Cortex of kidney (tissue), 1 donor: ENCODE measurements at places on chromosomes 5 and 9.

DNA sequence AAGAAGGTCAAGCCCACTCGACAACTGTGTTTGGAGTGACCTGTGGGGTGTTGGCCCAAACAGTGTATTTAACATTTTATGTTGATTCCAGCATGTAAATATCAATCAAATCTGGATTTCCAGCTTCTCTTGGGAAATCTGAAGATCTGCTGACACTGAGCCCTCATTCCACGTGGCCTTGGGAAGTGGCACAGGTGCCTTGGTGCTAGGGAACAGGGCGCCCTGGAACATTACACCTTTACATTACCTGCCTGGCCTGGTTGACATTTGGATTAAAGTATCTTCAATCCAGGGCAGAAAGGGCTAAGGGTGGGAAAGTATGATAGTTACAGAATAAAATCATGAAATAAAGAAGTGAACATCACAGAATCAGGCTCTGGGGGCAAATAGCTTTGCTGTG is 84.9 kb upstream of the CTSL start:
- no peak for DNase-seq

GRCh38 chr9:22278426-22278825 is 168.2 kb upstream of the DMRTA1 start:
- no peak for DNase-seq

- no peak for DNase-seq
Measured at GRCh38 chr5:135567661-135568060, 11.1 kb downstream of the CXCL14 start.

GRCh38 chr9:13083366-13083765 is 196.1 kb downstream of the MPDZ start:
- no peak for DNase-seq

GRCh38 chr5:134543820-134544614 is 18.5 kb downstream of the JADE2 start:
- no peak for DNase-seq

- DNase-seq: no peak
Measured at GRCh38 chr9:89493671-89494070, 4.2 kb downstream of the SEMA4D start.

DNA sequence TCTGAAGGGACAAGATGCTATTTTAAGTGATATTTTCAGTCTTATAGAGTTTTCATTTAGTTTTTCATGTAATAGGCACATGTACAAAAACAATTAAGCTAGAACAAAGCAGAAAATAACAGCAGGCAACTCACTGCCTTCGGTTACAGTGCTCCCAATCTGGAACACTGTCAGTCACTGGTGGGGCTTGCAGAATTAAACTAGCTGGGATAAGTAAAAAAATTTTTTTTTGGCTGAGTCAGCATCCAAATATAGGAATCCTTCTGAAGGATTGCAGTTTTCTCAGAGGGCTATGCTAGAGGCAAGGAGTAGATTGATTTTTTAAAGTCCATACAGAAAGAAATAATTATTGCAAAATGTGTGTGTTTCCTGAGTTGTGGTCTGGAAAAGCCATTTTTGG is 250.2 kb upstream of the RFX3 start:
- no peak for DNase-seq

DNA sequence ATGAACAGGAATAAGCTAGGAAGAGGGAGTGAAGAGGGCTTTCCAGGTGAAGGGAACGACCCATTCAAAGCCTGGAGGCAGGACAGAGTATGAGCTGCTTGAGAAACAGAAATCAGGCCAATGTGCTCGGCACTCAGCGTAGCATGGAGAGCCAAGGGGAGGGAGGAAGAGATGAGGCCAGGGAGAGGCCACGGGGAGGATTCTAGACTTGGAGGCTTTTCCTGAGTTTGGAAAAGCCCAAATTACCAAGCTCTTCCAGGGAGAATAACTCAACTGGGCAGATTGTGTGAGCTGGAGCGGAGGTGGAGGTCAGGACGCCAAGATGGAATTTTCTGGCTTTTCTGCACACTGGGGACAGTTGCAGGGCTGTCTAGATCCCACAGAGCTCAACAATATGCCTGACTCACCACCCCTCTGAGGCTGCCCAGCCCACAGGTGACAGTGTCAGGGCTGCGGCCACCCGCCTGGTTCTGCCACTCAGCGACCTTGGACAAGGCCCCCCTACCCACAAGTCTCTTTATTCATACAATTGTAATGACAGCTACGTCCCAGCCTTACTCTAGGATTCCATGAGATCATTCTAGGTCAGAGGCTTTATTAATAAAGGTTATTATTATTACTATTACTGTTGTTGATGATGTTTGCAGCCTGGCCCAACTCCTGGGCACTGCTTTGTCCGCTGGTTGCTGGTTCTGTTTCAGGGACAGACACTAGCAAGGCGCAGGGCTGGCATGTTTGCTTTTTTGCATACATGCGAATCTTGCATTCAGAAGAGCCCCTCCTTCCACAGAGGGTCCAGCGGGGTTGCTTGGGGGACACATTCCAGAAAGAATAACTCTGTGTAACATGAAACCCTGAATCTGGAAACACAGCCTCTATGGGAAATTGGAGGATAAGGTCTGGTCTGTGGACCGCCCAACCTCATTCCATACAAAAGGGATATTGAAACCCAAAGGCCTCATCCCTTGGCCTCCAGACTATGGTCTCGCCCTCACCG is 9.4 kb upstream of the LMX1B start:
- no peak for DNase-seq

DNA sequence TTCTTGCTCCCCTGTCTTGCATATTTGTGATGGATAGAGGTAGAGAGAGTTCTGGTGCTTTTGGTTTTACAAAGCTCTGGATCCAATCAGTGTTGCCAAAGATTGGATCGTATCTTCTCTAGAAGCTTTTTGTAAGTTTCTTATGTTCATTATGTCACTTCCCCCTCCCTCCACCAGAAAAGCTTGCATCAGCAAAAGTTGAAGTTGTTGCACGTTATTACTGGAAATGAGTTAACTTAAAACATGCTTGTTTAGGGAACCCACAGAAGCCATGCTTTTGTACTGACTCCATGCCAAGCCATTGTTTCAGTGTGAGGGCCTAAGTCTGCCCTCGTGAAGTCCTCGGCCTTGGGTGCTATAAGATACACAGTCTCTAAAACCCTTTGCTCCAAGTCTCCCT is 186.5 kb downstream of the ERCC6L2 start:
- no peak for DNase-seq

- no peak for DNase-seq
Measured at GRCh38 chr9:99034149-99034548, 70.8 kb upstream of the TGFBR1 start.

DNA sequence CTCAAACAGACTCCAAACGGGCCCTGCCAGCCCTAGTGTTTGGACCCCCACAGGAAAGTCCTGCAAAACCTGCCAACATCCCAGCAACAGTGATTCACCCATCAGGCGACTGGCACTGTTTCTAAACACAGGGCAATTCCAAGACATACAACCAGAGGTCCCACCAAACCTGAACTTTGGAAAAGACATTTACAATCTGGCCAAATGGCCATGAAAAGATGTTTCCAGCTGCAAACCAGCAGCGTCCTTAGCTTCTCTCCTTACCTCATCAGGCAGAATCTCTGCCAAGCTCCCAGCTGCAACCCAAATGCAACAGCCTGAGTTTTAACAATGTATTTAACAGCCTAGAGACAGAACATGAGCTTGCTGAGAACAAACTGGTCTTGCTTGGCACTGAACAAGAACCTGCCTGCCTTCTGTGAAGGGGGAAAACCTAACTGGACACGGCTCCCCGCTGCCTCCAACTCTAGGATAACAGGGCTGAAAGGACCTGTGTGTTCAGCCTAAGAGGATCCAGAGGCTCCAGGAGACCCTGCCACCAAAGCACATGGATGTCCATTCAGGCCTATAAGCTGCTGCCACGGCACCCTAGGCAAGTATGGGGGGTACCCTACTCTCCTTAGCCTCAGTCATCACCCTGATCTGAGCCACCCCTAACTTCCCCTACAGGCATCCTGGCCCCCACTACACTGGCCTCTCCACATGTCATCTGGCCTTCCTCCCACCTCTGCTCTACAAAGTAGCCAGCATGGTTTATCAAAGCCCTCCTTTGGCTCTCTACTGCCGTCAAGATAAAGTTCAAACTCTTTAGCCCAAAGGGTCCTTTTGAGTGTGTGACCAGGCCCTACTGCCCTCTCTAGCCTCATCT is 5.6 kb downstream of the P4HA2 start:
- DNase-seq: no peak

DNA sequence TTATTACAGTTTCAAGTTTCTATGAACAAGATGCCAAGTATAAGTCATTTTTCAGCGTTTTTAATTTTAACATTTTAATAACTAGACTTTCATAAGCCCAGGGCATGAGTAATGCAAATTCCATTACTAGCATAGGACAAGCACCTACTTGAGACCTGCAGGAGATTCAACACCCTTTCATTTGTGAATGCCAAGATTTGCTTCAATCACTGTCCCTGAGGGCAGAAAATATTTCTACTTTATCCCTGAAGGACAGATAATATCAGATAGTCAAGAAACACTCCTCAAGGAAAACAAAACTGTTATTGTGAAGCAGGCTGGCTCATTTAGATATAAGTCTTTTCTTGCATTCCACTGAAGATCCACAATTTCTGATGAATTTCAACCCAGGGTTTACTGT is 27.7 kb upstream of the ZNF622 start:
- DNase-seq: no peak

DNA sequence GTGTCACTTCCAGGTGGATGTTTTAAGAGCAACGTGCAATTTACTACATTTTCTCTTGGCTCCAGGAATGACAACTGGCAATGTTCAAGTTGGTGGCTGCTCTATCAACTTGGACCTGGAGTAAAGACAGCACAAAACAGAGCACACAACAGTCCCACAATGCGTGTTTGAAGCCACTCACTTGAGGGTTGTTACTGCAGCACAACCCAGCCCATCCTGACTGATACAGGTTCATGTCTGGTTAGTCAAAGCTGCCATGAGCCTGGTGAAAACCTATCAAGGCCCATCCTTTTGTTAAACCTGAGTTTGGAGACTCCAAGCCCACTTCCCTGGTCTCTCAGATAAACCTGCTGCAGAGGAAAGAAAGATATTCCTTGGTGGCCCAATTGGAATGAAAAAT is 81.1 kb upstream of the LARP1 start:
- DNase-seq: no peak

DNA sequence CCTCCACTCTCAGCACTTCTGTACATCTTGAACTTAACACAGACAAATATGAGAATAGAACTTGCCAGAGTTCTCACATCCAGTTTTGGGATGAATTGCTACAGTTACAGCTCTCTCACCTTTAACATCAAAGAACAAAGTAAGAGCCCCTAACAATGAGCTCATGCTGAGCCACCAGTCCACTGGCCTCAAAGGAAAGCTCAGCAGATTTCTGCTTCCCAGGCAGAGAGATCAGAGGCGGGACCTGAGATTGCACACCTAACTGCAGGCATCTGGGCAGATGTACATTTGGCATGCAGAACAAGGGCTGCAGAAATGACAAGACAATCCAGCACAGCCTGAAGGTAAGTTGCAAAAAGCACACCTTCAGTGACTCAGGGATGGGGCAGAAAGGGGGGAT is 300.9 kb downstream of the MRPS30 start:
- no peak for DNase-seq

- no peak for DNase-seq
Measured at GRCh38 chr5:125088522-125089105, 342.2 kb upstream of the ZNF608 start.

DNA sequence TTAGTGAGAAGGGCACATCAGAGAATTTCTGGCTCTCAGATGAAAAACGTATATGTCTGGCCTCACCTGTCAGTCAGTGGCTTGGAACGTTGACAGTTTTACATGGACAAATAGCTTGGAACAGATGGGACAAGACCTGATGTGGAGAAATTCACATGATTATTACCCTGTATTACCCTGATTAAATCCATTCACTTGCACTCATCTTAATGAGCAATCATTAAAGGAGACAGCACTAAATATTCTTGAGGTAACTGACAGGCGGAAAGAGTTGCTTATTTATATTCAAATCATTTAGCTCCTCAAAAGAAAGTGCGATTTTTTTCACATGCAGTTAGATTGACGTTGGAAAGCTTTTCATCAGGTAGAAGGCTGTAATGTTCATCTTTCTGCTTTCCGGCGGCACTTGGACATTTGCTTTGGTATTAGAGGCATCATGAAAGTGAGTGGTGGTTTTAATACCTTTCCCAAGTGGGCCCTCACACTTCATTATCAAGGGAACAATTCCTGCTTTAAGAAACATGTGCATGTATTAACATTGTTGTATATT is 11.7 kb upstream of the TAS2R1 start:
- no peak for DNase-seq

- DNase-seq: no peak
Measured at GRCh38 chr5:34959323-34959722, 30.0 kb downstream of the DNAJC21 start.

GRCh38 chr5:143691945-143692290 is 120.0 kb upstream of the HMHB1 start:
- no peak for DNase-seq

DNA sequence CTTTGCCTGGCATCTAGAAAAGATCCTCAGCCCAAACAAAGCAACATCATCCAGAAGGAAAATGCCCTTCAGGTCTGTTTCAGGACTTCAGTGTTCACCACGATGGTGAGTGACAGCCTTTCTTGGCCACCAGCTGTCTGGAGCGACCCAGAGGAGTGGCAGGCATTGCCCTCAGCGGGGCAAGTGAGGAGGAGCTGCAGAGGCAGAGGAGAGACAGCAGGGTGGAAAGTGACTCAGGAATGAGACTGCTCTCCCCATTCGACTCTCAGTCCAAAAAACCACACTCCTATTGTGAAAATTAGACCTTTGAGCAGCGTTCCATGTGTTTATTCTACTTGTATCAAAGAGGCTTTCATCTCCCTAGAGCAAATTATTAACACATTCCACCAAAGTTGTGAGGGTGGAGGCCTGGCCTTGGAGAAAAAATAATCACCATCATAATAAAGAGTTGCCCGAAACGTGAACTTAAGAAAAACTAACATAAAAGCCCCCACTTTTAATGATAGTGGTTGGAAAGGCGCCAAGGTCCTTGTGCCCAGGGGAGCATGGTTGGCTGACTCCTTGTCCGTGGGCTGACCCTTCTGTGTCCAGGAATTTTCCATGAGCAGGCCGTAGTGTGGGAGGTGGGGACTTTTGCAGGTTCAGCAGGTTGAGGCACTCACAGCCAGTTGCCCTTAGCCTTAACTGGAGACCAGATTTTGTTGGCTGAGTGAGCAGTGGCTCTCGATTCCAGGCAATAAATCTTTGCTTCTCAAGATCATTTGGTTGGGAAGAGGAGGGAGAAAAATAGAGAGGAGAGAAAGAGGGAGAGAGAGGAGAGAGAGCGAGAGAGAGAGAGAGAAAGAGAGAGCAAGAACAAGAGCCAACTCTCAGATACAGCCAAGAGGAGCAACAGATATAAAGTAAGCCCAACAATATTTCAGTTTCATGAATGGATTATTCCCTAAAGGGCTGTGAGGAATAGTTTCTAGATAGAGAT is 125.9 kb upstream of the ANKRD55 start:
- DNase-seq: no peak

GRCh38 chr5:96326902-96327301 is 106.1 kb downstream of the PCSK1 start:
- no peak for DNase-seq

GRCh38 chr5:149348518-149348917 is 3.2 kb downstream of the GRPEL2 start:
- DNase-seq: no peak
